C1 segment of cervical spinal cord (tissue), 14 donors: ENCODE measurements at places on chromosomes 16 and 17.

DNA sequence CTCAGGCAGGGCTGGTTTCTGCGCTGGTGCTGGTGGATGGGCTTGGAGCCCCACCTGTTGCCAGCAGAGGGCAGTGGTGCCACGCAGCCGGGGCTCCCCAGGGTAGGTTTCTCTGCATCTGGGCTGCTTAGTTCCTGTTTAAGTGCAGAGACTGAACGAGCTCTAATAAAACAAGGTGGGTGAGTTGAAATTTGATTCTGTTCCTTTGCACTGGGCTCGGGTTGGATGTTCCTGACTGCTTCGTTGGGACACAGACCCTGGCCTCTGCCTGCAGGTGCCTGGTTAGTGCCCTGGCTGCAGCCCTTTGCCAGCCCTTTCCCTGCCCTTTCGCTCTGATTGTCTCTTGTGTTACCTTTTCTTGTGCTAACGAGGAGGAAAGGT lies 30.0 kb downstream of the TBCD start:
- DNase-seq, result peak; percentile 62

DNA sequence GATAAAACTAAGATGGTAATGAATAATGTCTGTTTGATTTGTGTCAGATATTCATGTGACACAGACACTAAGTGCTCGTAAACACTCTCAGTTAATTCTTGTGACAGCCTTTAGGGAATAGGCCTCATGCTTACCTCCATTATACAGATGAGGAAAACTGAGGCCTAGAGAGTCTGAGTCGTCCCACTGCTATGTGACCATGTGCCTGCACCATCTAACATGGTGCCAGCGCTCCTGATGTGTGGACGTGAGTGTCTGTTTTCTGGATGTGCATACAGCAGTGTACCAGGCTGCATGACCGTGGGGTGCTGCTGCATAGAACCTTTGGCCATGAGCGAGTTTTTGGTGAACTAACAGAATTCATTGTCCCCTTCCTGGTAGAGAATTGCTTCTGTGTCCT lies 61.8 kb downstream of the MPRIP start:
- DNase-seq, result no peak

DNA sequence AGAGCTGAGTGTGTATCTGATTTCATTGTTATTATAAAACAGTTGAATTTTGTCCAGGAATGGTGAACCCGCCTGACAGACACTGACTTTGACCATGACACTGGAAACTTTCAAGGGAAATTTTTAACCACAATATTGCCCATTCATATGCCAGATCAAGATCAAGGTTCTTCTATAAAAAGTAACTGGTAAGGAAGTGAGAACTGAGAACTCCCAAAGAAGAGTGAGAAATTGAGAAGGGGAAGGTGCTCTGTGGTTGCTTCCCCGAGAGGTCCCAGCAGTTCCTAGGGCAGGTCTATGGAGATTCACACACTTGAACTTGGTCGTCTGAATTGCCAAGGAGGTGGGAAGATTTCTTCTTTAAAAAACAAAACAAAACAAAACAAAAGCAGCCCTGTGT lies 27.3 kb downstream of the SLC6A4 start:
- no peak for DNase-seq

- DNase-seq, result no peak
These were observed 36.6 kb upstream of the TMEM132E start for GRCh38 chr17:34542700-34543336.
